ENCODE measurements at places on chromosomes 6 and 20.

- no peak for DNase-seq
Measured at GRCh38 chr6:39576556-39577303, 148.5 kb downstream of the KIF6 start.

DNA sequence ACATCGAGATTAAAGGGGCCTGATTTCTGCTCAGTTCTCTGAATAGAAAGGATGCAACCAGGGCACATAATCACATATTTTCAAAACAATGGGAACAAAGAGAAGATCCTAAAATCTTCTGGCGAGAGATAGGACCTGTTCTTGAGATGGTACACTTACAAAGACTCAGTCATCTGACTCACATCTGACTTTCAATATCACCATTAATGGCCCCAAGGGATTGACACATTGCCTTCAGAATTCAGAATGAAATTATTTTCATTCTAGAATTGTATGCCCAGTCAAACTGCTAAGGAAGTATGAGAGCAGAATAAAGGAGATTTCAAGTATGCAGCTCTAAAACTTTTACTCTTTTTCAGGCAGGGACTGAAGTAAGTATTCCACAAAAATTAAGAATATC is 240.7 kb upstream of the POU3F2 start:
- no peak for DNase-seq

DNA sequence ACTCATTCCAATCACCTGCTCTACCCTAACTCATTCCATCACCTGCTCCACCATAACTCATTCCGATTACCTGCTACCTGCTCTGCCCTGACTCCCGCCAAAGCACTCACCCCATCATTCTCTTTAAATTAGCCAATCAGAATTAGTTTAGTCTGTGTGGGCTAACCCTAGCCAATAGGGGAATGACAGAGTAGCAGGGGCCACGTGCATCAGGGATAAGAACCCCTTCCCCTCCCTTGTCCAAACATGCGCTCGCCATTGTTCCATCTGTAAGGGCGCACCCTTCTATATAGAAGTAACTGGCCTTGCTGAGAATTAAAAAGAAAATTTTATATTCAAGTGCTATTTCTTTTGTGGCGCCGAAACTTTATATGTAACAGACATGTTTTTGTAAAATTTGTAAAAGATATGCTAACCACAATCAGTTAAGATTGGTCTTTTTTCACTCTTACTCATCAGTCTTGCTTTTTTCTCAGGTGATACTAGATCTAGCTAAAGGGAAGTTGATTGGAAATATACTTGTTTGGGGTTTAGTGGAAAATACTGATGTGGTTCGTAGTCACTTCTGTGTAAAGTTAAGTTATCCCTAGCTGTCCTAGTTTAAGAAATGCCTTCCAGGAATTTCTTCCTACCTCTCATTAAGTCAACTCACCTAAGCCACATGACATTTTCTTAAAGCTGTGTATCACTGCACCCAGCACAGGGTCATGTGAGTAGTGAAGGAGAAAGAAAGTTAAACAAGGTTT is 16.5 kb downstream of the RTN4IP1 start:
- no peak for DNase-seq

DNA sequence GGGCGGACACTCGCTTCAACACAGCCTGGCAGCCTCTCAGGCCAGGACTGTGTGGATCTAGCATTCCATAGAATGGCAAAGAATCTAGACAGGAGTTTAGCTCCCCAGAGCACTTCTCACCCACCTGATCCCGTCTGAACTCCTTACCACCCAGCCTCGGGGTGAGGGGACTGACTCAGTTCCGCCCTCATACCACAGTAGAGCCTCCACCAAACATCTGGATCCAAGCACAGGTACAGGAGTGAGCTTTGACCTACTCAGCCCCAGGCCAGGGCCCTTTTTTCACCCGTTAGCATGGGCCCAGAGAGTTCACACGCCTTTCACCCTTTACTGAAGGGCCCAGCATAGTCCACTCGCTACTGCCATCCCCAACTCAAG is 715 bp downstream of the PSMF1 start:
- DNase-seq, result no peak

DNA sequence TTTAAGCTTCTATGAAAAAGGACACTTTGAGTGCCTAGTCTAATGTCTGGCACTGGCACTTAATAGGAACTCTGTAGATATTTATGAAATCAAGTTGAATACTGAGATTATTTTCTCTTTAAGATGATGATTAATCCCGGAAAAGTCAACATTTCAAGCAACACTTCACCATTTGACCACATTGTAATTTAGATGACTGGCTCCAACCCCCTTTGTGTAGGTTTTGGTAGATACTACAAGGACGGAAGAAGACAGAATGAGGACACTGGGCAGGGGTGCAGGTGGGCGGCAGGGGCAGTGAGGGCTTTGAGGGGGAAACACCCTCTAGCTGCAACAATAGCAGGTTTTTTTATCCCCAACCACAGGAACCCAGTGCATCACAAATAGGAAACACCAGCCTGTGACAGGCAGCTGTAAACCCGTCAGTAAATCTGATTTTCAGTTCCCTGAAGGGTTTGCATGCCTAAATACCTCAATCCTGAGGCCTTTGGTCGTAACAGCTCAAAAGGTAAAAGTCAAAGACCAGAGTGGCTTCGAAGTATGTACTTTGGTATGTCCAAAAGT is 4.6 kb downstream of the DTNBP1 start:
- DNase-seq, result no peak

DNA sequence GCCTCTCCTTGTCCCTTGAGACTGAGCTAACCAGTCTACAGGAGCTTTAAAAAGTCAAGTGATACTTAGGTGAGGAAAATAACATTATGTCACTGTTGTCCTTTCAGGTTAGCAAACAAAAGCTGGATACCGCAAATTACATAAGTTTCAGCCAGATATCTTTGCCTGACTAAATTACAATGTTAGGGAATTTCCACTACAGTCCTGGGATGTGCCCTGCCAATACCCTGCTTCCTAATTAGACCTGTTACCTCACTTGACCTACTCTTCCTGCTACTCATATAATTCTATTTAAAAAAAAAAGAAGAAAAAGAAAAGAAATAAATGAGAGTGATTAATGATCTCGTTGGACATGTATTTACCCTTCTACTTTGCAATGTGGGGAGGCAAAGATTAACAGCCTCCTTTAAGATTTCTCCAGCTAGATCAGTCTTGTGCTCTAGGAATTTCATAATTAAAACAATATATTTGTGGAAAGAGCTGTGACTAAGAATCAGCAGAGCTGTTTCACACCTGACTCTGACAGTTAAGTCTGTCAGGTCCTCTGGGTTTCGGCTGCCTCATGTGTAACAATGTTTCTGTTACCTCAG is 318.9 kb downstream of the HDGFL1 start:
- no peak for DNase-seq

- no peak for DNase-seq
Measured at GRCh38 chr6:149059557-149059956, 258.0 kb upstream of the TAB2 start.

All from foreskin fibroblast (primary cell).